ENCODE measurements at places on chromosomes 2 and 18.

- DNase-seq = no peak
Measured at GRCh38 chr2:176111309-176111663, 4.2 kb downstream of the HOXD11 start.

DNA sequence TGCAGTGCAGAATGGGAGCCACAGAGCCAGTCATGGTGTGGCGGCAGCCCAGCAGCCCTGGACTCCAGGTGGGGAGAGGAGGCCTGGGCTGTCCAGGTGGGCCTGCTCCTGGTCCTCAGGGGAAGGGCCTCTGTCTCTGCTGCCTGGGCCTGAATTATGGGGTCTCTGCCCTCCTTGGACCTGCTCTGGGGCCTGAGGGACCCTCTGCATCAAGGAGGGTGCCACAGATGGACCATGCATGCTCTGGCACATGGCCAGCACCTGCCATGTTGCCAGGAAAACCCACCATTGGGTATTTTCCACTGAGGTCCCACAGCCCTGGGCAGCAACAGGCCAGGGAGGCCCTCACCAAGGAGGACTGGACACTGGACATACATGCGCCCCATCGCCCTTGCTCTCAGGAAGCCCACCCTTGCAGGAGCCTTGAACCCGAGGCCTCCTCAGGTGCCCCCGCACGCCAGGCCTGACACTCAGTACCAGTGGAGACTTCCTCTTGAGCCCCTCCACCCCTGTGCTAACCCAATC lies 107.1 kb downstream of the NDUFA10 start:
- DNase-seq = no peak

GRCh38 chr2:230956827-230957755 lies 32.0 kb upstream of the GPR55 start:
- DNase-seq = no peak

GRCh38 chr2:30311711-30312110 lies 80.4 kb downstream of the LBH start:
- DNase-seq = no peak

DNA sequence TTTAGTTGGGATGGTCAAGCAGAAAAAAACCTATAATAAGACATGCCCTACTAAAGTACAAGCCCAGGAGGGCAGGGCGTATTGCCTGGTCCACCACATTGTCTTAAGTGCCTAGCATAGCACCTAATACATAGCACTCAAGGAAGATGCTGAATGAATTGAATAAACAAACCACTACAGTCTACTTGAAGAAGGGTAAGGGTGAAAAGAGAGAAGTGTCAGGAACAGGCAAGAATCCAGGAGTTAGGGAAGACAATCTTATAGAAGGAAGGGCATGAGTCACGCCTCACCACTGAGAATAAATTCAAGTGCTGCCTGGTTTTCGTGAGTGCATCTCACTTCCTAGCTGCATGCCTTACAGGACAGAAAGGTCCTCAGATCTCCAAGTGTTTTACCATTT lies 13.9 kb downstream of the SLC19A3 start:
- no peak for DNase-seq

DNA sequence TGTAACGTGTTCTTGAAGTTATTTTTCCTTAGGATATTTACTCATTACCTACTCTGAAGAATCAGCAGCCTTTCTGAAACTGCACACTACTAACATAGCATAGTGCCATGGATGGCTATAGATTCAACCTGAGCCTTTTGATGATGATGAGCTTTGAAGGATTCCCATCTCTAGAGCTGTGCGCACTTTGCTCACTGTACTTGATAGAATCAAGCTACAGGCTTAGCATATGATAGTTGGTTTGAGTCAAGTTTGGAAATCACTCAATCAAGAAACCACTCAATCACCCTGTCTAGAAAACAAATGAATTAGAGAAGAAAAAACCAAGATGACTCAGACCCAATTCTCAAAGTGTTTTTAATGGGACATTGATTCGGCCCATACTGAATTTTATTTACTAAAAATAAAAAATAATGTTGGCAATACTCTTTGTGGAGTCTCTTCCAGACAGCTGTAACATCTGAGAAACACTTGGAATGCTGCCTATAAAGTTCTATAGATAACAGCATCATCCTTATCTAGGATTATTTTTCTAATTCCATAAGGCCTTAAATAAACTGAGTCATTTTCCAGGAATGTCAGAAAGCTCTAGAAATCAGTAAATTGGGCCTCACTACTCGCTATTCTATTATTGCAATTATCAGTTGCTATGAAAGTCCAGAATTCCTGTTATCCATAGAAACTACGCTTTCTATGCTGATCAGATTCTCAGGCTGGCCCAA lies 259.0 kb upstream of the ERBB4 start:
- DNase-seq = no peak

DNA sequence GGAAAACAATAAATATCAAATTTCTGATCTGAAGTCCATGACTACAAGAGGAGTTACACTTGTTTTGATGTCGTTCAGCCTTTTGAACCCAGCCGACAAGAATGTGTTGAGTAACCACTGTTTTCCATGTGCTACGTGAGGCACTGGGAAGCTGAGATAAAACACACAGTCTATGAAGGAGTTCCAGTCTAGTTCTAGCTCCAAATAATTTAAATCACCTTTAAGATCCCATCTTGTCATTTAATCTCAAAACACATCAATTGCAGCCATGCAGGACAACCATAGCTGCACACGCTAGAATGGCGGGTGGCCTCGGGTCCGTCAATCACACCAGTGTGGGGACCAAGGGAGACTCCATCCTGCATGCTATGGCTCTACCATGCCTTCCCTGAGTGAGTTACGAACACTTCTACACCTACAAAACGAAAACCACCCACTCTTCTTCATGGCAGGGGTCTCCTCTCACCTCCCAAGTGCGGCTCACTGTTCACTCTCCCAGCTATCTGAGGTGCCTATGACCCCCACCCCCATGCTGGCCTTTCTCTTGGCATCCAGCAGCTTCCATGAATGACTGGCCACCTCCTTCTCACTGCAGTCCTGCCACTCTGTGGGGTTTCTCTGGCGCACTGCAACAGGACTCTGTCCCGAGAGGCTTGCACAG lies 3.8 kb downstream of the FHL2 start:
- no peak for DNase-seq

DNA sequence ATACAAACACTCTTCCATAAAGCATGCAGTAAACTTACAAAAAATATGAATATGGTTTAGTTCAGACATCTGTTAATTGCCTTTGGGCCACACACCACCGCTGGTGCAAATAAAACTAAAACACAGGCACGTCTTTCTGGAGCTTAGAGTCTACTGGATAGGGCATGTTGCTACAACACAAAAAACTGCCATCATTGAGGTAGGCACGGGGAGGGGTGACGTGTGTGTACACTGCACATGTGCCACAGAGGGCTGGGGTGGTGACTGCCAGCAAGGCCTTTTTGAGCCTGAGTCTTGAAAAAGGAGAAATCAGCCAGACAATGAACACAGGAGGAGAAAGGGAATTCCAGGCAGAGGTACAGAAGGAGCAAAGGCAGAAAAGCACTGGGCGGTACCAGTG lies 5.1 kb downstream of the SERPINE2 start:
- no peak for DNase-seq

DNA sequence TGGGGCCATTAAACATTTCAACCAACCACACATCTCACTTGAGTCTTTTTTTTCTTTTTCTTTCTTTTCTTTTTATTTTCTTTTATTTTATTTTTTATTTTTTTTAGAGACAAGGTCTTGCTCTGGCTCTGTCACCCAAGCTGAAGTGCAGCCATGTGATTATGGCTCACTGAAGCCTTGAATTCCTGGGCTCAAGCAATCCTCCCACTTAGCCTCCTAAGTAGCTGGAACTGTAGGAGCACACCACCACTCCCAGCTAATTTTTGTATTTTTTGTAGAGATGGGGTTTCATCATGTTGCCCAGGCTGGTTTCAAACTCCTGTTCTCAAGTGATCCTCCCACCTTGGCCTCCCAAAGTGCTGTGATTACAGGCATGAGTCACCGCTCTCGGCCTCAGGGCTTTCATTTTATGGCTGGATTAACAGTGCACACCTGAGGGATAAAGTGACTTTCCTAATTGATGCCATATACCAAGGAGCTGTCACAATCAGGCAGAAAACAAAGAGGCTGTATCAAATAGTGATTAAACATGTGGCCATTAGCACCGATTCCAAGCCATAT lies 21.5 kb downstream of the KIAA2012 start:
- no peak for DNase-seq

DNA sequence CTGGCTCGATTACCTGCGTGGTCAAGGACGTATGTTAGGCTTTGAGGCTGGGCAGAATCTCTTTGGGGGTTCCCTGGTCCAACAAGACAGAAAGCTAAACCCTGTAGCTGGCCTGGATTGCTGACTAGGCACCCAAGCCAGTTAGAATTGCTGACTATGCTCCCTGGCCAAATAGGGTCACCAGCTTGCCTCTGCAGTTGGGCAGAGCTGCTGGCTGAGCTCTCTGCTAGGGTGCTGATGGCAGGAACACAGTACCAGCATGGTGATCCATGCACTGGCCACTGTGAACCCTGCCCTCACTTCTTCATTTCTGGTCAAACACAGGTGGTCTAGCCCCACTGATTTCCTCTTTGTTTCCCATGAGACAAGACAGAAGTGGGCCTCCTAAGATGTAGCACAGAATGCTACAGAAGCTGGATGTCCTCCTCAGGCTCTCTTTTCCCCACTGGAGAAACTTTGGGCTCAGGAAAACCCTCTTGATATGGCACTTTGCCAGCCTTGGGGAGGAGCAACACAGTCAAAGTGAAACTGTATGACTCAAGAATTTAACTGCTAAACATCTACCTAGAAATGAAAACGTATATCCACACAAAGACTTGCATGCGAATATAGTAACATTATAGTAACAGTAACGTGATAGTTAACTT lies 20.8 kb downstream of the SP140L start:
- DNase-seq = no peak

- DNase-seq = no peak
Measured at GRCh38 chr2:232116852-232117251, 155.3 kb downstream of the DIS3L2 start.

DNA sequence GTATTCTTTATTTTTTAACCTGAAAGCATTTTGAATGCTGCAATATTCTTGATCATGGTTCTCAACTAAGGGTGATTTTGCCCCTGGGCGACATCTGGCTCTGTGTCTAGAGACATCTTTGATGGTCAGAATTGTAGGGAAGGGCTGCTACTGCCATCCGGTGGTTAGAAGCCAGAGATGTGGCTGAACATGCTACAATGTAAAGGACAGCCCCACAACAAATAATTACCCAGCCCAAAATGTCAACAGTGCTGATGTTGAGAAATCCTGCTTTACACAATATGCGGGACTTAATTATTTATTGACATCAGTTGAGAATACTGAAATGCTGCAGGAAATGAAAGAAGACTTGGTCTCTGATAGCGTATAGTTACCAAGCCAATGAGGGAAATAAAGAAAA lies 37.5 kb upstream of the SERPINB2 start:
- no peak for DNase-seq

GRCh38 chr2:128378231-128379020 lies 59.8 kb upstream of the HS6ST1 start:
- DNase-seq = no peak

- no peak for DNase-seq
Measured at GRCh38 chr2:134079373-134079772, 174.5 kb upstream of the MGAT5 start.

DNA sequence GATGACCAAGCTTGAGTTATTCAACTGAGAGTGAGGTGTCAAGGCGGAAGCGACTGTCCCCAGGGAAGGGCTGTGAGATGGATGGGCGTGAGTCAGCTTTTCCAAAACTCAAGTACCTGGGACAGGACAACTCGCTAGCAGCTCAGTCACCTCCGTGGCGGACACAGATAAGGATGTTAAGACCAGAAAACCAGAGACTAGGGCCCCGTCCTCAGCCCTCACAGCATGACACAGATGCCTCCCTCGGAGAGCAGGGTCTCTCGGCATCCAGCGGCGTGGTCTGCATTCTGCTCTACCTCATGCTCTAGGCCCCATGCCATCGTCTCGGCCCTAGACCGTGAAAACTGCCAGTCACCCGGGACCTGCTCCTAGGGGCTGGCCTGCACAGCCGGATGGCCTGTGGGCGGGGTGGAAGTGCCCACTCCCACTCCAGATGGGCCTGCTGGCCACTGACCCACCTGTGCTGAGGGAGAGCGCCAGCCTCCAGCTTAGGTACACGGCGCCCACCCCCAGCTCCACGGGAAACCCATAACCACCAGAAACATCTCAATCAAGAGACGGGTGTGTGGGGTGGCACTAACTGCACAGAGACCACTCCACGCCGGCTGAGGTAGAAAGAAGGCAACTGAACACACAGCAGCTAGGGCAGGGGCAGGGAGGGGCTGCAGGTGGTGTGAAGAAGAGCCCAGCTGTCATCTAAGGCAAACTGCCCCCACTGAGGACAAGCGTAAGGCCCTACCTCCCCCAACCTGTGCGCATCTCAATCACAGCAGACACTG lies 39.8 kb downstream of the ANO7 start:
- no peak for DNase-seq

DNA sequence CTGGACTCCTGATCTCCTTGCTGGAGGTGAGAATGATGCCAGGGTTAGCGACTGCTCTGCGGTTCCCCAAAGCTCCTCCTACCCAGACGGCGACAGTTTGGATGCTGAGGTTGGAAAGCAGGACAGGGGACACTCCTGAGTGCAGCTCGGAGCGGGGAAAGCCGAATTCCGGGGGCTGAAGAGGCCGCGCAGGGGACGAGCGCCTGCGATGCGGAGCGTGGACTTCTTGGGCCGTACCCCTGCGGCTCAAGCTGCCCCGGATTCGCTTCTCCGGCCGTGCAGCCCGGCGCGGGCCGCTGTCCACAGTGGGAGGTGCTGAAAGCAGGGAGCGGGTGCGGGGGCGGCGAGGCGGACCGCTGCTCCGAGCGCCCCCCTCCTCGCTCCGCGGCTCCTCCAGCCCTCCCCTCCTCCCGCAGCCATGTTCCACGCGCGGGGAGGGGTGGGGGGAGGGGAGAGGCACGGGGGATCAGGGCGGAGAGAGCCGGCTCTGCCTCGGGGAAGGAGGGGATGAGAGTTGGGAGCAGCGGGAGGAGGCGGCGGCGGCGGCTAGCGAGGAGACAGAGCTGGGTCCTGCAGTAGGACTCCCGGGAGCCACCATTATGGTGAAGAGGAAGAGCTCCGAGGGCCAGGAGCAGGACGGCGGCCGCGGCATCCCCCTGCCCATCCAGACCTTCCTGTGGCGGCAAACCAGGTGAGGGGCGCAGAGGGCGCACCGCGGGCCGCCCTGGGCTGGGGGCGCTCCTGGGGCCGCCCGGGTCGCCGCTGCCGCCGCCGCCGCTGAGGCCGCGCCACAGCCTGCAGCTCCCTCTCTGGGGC lies at the start of gene UNC80:
Gene UNC80 (plus strand): TSS at position 359 of the 816 bp plus-strand sequence. CDS start 241 bp downstream, at position 600.
- no peak for DNase-seq

DNA sequence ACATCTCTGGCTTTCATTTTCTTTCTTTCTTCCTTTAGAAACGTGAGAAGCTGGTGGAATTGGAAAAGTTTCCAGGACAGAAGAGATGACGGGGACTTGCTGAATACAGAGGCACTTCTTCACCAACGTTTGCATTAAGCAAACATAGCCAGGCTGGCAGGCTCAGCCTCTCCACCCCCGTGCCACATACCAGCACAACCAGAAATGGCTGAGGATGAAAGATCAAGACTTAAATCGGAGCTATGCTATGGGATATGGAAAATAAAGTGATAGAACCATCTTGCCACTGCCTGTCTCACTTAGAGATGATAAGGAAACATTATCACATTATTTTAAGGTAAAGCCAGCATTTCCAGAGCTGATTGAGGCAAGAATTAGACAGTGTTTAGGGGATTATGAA lies 483.3 kb downstream of the BCL11A start:
- no peak for DNase-seq

All from AG09309 (cell line).